ENCODE measurements at places on chromosomes 16 and 17. TPM values are rescaled to one million over a fixed set of nuclear protein-coding genes. Genes with fewer than 3 reads are reported as not detected.

DNA sequence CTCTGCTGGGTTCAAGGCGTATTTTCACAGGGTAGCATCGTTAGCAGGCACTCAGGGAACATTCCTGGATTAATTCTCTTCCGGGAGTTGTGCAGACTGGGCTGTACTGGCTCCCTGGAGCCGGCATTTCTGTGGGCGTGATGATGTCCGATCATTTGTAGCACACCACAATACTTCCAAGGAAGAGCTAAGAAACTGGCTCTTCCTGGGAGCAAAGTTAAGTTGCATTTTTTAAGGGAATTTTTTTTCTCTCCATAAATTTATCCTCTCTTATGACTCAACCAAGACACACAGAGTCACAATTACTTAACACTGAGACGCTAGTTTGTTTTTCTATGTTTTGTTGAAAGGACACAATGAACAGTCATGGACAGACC, 211.6 kb upstream of the FOXF1 start:
- H3K4me1 ChIP-seq = no peaks in the 10 kb centered on the region
- no peaks in the 10 kb centered on the region for H3K36me3 ChIP-seq
- no peaks in the 10 kb centered on the region for H3K27me3 ChIP-seq
- no peak overlapping the region for H3K27ac ChIP-seq

GRCh38 chr17:72139212-72139611, 18.4 kb downstream of the SOX9 start:
- no peak for DNase-seq
- no peaks in the 10 kb centered on the region for H3K27me3 ChIP-seq
- H3K27ac ChIP-seq = no peak overlapping the region
- H3K36me3 ChIP-seq = no peaks in the 10 kb centered on the region
- peaks cover 34% of the 10 kb centered on the region for H3K4me1 ChIP-seq

The TBC1D3B gene
- total RNA-seq = 7.4 TPM

DNA sequence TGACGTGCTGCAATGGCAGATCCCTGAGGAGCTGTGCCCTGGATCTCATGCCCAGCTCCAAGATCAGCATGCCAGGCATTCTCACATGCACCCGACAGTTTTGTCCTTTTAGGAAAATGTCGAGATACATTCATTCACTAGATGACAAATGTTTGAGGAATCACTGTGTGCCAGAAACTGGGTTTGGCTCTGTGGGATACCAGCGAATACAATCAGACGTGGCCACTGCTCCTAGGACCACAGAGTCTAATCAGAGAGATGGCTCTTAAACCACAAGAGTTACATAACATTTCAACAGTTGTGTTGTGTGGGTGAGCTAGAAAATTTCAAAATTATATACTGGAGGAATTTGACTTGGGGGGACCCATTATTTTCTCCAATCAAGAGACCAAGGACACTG, 579.7 kb downstream of the CDH13 start:
- H3K27me3 ChIP-seq = no peaks in the 10 kb centered on the region
- no peaks in the 10 kb centered on the region for H3K36me3 ChIP-seq

DNA sequence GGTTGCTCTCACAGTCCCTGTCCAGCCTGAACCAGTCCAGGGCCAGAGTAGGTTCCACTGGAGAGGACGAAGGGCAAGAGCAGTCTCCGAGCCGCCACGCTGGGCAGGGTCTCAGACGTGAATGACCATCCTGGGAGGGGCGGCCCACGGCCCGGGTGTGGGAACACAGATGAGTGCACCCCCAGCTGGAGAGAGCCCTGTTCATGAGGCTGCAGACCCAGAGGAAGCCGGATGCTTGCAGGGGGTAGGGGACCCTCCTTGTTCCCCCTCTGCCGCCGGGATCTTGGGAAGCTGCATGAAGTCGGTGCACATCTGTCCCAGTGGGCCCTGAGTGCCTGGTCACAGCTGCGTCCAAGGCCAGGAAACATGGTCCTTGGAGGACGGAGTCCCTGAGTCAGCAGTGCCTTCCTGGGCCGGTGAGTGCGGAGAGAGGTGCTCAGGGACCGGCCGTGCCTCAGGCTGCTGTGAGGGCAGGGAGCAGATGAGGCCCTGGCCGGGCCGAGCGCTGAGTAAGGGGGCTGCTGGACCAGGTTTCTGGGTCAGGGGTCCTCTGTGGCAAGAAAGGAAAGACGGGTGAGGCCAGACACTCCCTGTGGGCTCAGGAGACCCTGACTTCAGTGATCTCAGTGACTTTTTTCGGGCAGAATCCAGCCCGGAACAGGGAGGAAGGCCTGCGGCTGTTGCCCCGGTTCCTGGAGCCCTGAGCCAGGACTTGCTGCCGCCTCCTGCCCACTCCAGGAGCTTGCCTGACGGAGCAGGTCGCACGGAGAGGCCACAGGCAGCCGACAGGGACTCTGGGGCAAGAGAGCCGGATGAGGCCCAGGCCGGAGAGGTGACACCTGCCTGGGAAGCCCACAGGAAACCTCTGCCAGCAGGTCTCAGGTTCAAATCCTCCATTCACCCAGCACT, 45.8 kb downstream of the ACTG1 start:
- peaks cover 26% of the 10 kb centered on the region for H3K4me1 ChIP-seq
- no peak overlapping the region for H3K27ac ChIP-seq
- H3K27me3 ChIP-seq = no peaks in the 10 kb centered on the region
- no peaks in the 10 kb centered on the region for H3K36me3 ChIP-seq
- H3K4me3 ChIP-seq = no peak overlapping the region

Data from Panc1 (cell line).